ENCODE measurements at places on chromosomes 12 and 14. TPM values are rescaled to one million over a fixed set of nuclear protein-coding genes. Genes with fewer than 3 reads are reported as not detected.

MSI1 gene
- total RNA-seq: 4.8 TPM

- H3K4me3 ChIP-seq: peak overlapping the region; percentile 98
- H3K36me3 ChIP-seq: no peaks in the 10 kb centered on the region
- H3K4me1 ChIP-seq: no peaks in the 10 kb centered on the region
- peak overlapping the region; percentile 73 for H3K27ac ChIP-seq
- no peak for DNase-seq
Measured at GRCh38 chr12:32105986-32106516, 596 bp upstream of the BICD1 start.

DNA sequence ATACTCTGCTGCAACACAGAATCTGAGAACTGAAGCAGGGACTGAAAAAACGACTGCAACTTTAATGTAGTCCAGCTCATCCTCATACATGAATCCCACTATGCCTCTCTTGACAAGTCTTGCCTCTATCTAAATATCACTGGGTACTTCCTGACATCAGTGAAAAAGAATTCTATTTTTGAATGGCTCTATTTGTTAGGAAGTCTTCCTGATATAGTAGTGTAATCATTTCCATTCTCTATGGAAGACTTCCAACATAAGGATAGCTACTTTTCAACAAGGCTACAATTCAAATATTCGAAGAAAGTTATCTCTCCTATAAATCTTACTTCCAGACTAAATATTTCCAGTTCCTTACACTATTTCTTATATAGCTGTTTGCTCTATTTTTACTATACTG lies 167.5 kb downstream of the MDGA2 start:
- DNase-seq: no peak
- H3K36me3 ChIP-seq: no peaks in the 10 kb centered on the region
- no peak overlapping the region for H3K4me3 ChIP-seq
- no peaks in the 10 kb centered on the region for H3K4me1 ChIP-seq
- no peak overlapping the region for H3K27ac ChIP-seq

GRCh38 chr12:1502379-1502720 lies 92.0 kb downstream of the FBXL14 start:
- no peak overlapping the region for H3K4me3 ChIP-seq
- no peak for DNase-seq
- H3K27ac ChIP-seq: no peak overlapping the region

MMP17 gene
- 2.3 TPM for total RNA-seq

DNA sequence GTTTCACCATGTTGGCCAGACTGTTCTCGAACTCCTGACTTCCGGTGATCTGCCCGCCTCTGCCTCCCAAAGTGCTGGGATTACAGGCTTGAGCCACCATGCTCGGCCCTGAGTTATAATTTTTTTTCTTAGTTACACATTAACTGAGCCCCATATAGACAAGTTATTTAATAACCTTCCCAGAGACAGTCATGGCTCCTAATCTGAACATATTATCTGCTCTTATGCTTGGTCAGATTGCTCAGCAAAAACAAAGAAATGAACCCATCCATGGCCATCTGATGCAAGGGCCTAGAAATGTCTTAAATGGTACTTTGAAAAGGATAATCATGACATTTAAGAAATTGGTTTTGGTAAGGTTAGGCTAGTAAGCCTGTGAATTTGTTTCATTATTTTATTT lies 13.0 kb downstream of the SAMD15 start:
- H3K27ac ChIP-seq: no peak overlapping the region
- no peaks in the 10 kb centered on the region for H3K36me3 ChIP-seq
- H3K4me3 ChIP-seq: no peak overlapping the region
- H3K27me3 ChIP-seq: no peaks in the 10 kb centered on the region
- no peak for DNase-seq

DNA sequence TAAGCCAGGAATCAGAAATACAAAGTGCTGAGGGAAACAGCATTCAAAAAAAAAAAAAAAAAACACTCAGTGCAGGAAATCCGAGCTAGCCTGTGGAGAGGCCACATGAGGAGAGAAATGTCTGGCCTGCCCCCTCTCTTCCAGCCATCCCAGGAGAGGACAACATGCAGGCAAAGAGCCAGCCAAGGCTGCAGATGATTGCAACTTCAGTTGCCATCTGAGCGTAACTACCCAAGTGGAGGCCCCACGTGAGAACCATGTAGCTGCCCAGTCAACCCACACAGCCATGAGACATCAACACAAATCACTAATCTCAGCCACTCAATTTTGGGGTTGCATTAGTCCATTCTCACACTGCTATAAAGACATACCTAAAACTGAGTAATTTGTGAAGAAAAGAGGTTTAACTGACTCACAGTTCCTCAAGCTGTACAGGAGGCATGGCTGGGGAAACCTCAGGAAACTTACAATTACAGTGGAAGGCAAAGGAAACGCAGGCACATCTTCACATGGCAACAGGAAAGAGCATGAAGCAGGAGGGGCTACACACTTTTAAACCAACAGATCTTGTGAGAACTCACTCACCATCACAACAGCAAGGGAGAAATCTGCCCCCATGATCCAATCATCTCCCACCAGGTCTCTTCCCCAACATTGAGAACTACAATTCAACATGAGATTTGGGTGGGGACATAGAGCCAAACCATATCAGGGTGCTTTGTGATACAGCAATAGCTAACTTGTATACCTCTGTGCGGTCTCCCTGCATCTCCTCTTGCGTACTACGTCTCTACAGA lies 161.1 kb downstream of the PIWIL1 start:
- no peak overlapping the region for H3K27ac ChIP-seq
- no peaks in the 10 kb centered on the region for H3K27me3 ChIP-seq
- H3K36me3 ChIP-seq: no peaks in the 10 kb centered on the region
- H3K4me3 ChIP-seq: no peak overlapping the region
- H3K4me1 ChIP-seq: no peaks in the 10 kb centered on the region

SYNDIG1L gene
- not detected for total RNA-seq

NPFF gene
- 0.43 TPM for total RNA-seq

DNA sequence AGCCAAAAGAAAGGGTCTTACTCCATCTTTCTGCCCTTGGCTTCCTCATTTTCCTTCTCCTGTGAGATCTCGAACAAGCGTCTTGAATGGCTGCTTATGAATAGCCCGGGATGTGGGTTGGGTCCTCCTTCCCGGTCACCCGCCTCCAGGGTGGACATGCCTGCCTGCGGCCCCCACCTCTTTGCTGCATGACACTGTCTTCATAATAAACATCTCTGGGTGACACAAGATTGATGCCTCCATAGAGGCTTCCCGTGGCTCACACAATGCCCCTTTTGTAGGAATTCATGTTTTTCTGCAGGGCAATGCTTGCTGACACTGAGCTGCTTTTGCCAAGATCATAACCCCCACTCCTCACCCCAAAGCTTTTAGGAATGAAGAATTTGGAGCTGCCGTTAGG lies 125.9 kb downstream of the ZNF664 start:
- DNase-seq: no peak
- no peak overlapping the region for H3K27ac ChIP-seq
- H3K27me3 ChIP-seq: no peaks in the 10 kb centered on the region
- no peak overlapping the region for H3K4me3 ChIP-seq
- H3K36me3 ChIP-seq: no peaks in the 10 kb centered on the region

DNA sequence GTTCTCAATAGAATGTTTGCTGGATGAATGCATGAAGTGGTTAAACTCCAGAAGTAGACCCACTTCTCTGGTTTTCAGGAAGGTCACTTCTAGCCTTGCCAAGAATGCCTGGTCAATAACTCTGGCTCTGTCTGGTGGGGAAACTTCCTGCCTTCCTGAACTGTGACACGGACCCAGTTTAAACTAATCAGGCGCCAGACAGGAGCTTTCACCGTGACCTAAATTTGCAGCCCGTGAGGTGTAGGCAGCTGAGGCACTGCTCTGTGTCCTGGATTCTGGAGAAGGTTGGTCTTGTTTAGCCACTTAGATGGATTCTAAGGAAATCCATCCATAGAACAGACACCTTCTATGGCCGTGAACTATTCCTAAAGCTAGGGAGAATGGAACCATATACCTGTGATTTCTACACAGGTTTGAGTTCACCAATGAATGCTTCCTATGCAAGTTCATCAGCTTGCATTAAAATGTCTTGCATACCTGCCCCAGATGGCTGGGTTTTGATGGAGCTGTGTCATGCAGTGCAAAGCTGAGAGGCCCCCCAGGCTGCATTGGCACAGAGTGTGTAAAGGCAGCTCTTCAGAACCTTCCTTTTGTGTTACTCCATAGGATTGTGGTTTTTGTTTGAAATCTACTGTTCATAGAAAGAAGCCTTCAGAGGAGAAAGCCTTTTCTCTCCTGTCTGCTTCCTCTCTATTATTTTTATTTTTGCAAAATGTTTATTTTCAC lies 4.4 kb downstream of the CHST11 start:
- H3K36me3 ChIP-seq: 0 out of 2 replicates have a peak, but pooled peaks cover 3% of the 10 kb centered on the region
- no peak overlapping the region for H3K27ac ChIP-seq
- H3K27me3 ChIP-seq: no peaks in the 10 kb centered on the region
- no peaks in the 10 kb centered on the region for H3K4me1 ChIP-seq
- no peak overlapping the region for H3K4me3 ChIP-seq

DNA sequence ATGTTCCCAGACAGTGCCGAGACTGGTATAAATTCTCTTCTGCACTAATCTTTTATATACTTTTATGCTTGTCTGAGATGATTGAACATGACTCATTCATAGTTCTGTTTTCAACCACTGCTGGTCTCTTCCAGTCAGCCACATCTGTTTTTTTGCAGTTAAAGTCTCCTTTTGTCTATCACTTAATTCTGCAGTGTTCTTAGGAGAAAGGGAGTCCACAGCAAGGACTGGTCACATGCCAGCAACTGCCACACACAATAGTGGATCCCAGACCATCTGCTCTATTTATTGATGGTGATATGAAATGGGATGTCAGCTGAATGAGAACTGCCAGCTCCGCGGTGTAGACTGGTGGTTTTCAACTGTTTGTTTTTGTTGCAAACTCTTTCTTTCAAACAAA lies 379.8 kb downstream of the MED13L start:
- H3K27me3 ChIP-seq: no peaks in the 10 kb centered on the region
- no peak overlapping the region for H3K4me3 ChIP-seq
- no peaks in the 10 kb centered on the region for H3K36me3 ChIP-seq
- no peak overlapping the region for H3K27ac ChIP-seq
- H3K4me1 ChIP-seq: no peaks in the 10 kb centered on the region

- H3K27ac ChIP-seq: no peak overlapping the region
- no peak for DNase-seq
- H3K36me3 ChIP-seq: no peaks in the 10 kb centered on the region
- no peaks in the 10 kb centered on the region for H3K27me3 ChIP-seq
Measured at GRCh38 chr12:67433385-67434175, 164.4 kb downstream of the CAND1 start.

CLEC1B gene
- not detected for total RNA-seq

GRCh38 chr12:99029511-99030271 lies 384.6 kb downstream of the APAF1 start:
- DNase-seq: no peak
- no peaks in the 10 kb centered on the region for H3K36me3 ChIP-seq
- no peak overlapping the region for H3K27ac ChIP-seq
- no peaks in the 10 kb centered on the region for H3K27me3 ChIP-seq
- no peak overlapping the region for H3K4me3 ChIP-seq

DNA sequence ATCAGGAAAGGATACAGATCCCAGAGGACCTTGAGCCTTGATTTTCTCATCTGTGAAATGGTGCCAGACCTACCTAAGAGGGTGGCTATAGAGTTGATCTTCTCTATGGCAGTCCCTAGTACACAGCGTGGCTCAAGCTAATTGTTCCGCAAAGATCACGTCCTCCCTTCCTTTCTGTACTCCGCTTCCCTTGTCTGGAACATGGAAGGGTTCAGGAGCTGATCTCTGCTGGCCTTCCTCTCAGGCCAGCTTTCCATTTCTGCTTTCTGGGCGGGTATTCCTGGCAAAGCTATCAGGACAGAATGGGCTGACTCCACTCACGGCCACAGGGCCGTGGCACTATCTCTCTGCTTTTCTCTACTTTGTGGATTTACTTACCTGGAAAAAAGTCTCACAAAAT lies 6.5 kb downstream of the CAMKK2 start:
- DNase-seq: no peak
- H3K27ac ChIP-seq: no peak overlapping the region
- H3K36me3 ChIP-seq: peaks cover 3% of the 10 kb centered on the region
- H3K27me3 ChIP-seq: no peaks in the 10 kb centered on the region
- no peaks in the 10 kb centered on the region for H3K4me1 ChIP-seq

- no peaks in the 10 kb centered on the region for H3K27me3 ChIP-seq
- H3K4me1 ChIP-seq: no peaks in the 10 kb centered on the region
- no peak for DNase-seq
- no peak overlapping the region for H3K27ac ChIP-seq
- H3K4me3 ChIP-seq: no peak overlapping the region
Measured at GRCh38 chr12:47028981-47029708, 50.3 kb upstream of the PCED1B start.

STYK1 gene
- not detected for total RNA-seq

TEX52 gene
- not detected for total RNA-seq

- H3K27ac ChIP-seq: no peak overlapping the region
- H3K4me1 ChIP-seq: peaks cover 9% of the 10 kb centered on the region
- no peak for DNase-seq
- H3K27me3 ChIP-seq: no peaks in the 10 kb centered on the region
- no peaks in the 10 kb centered on the region for H3K36me3 ChIP-seq
Measured at GRCh38 chr12:118185602-118186397, 49.9 kb downstream of the PEBP1 start.

- no peaks in the 10 kb centered on the region for H3K27me3 ChIP-seq
- no peaks in the 10 kb centered on the region for H3K36me3 ChIP-seq
- no peak for DNase-seq
- no peaks in the 10 kb centered on the region for H3K4me1 ChIP-seq
- no peak overlapping the region for H3K27ac ChIP-seq
Measured at GRCh38 chr14:61347826-61348443, 26.6 kb downstream of the PRKCH start.

GRCh38 chr12:4378772-4379171 lies 740 bp downstream of the FGF23 start:
- H3K4me3 ChIP-seq: no peak overlapping the region
- no peak for DNase-seq
- H3K27me3 ChIP-seq: peaks cover 9% of the 10 kb centered on the region
- H3K36me3 ChIP-seq: no peaks in the 10 kb centered on the region
- H3K4me1 ChIP-seq: 0 out of 2 replicates have a peak, but pooled peaks cover 7% of the 10 kb centered on the region

- H3K4me3 ChIP-seq: no peak overlapping the region
- no peaks in the 10 kb centered on the region for H3K27me3 ChIP-seq
- H3K27ac ChIP-seq: no peak overlapping the region
- H3K36me3 ChIP-seq: no peaks in the 10 kb centered on the region
Measured at GRCh38 chr12:39867631-39868327, 238.1 kb downstream of the SLC2A13 start.

DNA sequence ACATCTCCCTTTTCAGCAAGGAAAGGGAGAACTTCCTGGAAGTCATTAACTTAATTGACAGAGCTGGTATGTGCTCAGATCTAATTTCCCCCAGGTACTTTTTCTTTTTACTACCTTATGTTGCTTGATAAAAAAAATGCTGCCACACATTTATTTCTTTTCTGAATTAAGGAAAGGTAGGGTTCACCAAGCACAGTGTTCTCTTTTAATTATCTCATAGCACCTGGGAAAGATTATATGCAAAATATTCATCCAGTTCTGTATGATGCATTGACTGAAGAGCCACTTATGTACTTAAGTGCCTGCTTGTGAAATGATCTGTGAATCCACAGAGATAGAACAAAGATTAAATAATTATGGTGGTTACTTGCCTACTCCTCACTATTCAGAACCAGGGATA lies 25.1 kb downstream of the KCNC2 start:
- no peaks in the 10 kb centered on the region for H3K4me1 ChIP-seq
- H3K27me3 ChIP-seq: no peaks in the 10 kb centered on the region
- no peak overlapping the region for H3K4me3 ChIP-seq
- DNase-seq: no peak

IL23A gene
- 0.41 TPM for total RNA-seq

GRCh38 chr12:57225680-57226210 lies 3.8 kb upstream of the SHMT2 start:
- peaks cover 16% of the 10 kb centered on the region for H3K4me1 ChIP-seq
- no peak overlapping the region for H3K27ac ChIP-seq
- H3K4me3 ChIP-seq: no peak overlapping the region
- peaks cover 1% of the 10 kb centered on the region for H3K36me3 ChIP-seq

Measured in SJCRH30 (cell line).